ENCODE measurements at places on chromosomes 5 and 9.

GRCh38 chr5:93296338-93296737 is 284.7 kb downstream of the NR2F1-AS1 start:
- no peak for DNase-seq

- DNase-seq, result peak; percentile 16
These were observed at the start of gene GCNT4 for GRCh38 chr5:75052192-75053053. TSS of gene GCNT4 (minus strand) at chr5:75052558. CDS start at chr5:75030037, 22,521 bp downstream.

GRCh38 chr5:95027775-95028174 is 257.1 kb downstream of the MCTP1 start:
- DNase-seq, result no peak

DNA sequence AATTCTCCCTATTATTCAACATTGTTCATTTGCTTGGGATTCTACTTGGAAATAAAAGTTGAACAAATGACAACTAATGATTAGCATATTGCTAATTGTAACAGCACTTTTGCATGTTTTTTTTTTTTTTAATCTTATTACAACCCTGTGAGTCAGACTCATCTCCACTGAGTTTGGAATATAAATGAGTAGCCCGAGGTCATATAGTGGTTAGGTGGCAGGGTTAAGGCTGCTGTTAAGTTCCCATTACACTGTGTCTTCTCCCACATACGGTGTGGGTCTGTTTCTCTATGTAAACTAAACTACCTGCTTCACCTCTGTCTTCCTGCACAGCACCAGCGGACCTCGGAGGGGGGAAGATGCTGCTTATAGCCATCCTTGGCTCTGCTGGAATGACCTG is 92.4 kb downstream of the EQTN start:
- DNase-seq, result no peak

- DNase-seq, result no peak
These were observed 28.7 kb upstream of the ADAMTS19 start for GRCh38 chr5:129431406-129431805.

All from stromal cell of bone marrow (primary cell).